ENCODE measurements at places on chromosomes 12 and 14.

- DNase-seq, result no peak
These were observed 99.1 kb downstream of the BICD1 start for GRCh38 chr12:32205731-32206130.

GRCh38 chr12:68435299-68435637 lies 103.1 kb upstream of the MDM1 start:
- no peak for DNase-seq

GRCh38 chr12:32454866-32455265 lies 55.5 kb downstream of the FGD4 start:
- DNase-seq, result no peak

- no peak for DNase-seq
These were observed 186.6 kb upstream of the BCL2L14 start for GRCh38 chr12:11884116-11884515.

DNA sequence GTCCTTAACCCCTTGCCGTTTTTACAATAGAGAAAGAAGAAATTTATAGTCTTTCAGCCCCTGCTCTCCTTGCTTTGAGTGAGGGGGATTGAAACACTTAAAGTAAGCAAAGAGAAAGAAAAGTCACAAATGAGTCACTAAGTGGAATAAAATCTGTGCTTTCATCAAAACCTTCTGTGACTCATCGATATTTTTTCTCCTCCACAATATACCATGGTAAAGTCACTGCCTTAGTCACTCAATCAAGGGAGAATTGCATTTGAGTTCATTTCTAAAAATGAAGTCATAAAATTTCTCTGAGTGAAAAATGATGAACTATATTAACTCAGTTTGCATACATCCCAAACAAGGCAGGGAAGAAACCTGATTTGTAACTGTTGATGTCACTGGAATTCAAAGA lies 470.3 kb downstream of the FOXG1 start:
- DNase-seq, result no peak

DNA sequence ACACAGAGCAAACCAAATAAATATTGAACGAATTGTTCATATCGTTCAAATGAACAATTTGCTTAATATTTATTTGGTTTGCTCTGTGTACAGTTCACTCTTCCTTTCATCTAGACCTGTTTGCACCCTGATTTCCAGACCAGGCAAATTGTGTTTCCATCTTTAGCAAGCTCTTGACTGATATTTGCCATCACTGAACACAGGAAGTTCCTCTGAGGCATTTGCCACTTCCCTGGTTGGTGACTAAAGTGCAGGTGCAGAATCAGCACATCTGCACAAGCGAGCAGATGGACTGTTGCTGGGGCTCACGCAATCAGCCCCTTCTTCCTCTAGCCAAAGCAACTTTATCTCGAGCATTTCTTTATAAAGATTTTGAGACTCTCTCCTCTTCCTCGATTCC lies 112.9 kb downstream of the DAAM1 start:
- no peak for DNase-seq

- DNase-seq, result no peak
These were observed 27.0 kb upstream of the ESRRB start for GRCh38 chr14:76348898-76349297.

GRCh38 chr14:54348001-54348611 lies 48.7 kb upstream of the CDKN3 start:
- DNase-seq, result peak; percentile 13

DNA sequence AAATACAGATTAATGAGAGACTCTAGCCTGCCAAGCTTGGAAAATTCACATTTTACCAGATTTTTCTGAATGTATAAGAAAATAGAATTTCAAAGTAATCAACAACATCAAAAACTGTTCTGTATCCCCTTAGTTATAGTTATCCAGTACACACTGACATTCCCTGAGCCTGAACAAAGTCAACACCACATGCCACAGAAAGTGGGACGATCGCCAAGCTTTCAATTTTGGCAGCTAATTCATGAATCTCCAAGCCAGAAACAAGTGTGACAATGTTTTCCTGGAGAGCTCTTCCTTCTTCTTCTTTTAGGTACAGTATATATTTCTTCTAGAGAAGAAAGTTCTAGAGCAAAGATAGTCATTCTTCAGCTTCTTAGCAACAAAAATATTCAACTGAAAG lies 290.2 kb downstream of the PRKD1 start:
- DNase-seq, result peak; percentile 57

DNA sequence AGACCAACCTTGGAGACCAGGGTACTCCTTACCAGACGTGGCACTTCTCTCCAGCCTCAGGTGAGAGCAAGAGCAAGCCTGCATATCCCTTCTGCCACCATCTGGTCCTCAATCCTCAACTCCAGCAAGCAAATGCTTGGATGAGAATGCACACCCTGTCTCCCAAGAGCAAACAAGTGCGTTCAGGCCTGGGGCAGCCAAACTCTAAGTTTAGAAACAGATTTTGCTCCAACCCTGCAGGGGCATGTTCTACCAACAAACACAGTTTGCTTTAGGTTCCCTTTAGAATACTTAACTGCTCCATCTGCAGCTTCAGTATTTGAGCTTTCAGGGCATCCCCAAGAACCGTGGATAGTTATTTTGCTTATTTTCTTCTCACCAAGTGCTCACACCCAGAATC lies 55.9 kb upstream of the FICD start:
- DNase-seq, result peak; percentile 37

DNA sequence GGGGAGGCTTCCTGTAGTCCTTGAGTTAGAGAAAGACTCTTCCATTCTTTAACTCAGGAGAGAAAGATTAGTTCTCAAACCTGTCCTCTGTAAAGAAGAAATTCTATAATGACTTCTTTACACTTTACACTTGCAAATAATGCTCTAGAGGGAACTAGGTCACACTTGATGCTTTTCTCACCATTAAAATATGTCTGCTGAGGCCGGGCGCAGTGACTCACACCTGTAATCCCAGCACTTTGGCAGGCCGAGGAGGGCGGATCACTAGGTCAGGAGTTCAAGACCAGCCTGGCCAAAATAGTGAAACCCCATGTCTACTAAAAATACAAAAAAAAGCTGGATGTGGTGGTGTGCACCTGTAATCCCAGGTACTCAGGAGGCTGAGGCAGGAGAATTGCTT lies 6.3 kb downstream of the NTN4 start:
- no peak for DNase-seq

GRCh38 chr12:64618953-64619590 lies 8.8 kb downstream of the RASSF3 start:
- DNase-seq, result no peak

GRCh38 chr12:100706033-100706432 lies 88.5 kb upstream of the ANO4 start:
- DNase-seq, result peak; percentile 62

- no peak for DNase-seq
These were observed 25.4 kb downstream of the BRF1 start for GRCh38 chr14:105275267-105275946.

DNA sequence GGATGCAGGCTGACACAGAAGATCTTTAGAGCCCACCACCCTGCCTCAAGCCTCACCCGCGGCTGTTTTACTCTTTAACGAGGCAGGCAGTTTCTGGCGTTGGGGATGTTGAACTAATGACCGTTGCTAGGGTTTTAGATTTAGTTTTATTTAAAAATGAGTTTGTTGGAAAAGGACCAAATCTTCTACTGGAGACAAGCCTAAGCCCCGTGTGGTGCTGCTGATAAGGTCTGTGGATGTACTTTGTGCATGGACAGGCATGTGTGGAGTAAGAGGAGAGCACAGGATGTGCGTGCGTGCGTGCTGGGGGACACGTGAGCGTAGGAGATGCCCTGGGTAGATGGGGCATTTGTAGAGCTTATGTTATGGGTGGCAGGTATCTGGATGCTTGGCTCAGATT lies 5.7 kb downstream of the NTF3 start:
- DNase-seq, result no peak

GRCh38 chr14:24692382-24693352 lies 58.7 kb upstream of the GZMB start:
- DNase-seq, result no peak

DNA sequence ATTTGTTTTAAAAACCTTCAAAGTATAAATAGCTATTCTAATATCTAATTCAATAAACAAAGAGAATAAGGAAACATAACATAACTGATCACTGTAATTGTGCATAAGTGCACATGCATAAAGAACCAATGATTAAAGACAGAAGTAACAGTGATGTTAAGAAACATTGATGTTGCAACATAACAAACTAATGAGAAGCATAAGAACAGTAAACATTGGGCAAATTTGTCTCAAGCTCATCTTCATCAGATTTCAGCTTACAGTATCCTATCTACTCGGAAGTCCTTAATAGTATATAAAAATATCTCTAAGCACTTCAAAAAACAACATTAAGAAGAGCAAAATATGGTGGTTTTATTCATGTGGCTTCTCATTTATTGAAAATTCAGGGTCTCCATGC lies 97.6 kb downstream of the GARIN6 start:
- DNase-seq, result no peak

DNA sequence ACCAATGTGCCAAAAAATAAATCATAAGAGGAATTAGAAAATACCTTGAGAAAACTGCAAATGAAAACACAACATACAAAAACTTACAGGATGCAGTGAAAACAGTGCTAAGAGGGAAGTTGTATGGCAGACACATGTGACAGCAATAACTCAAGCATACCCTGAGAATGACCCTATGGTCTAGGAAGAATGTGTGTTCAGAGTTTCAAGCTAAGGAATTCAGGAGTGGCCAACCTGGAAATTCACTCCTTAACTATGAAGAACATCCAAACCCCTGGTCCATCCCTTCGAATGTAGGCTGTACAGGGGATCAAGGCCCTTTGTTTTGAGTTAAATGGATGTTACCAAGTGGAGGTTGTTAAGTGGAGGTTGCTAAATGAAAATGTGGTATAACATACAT lies 16.7 kb upstream of the TTC9 start:
- DNase-seq, result no peak

DNA sequence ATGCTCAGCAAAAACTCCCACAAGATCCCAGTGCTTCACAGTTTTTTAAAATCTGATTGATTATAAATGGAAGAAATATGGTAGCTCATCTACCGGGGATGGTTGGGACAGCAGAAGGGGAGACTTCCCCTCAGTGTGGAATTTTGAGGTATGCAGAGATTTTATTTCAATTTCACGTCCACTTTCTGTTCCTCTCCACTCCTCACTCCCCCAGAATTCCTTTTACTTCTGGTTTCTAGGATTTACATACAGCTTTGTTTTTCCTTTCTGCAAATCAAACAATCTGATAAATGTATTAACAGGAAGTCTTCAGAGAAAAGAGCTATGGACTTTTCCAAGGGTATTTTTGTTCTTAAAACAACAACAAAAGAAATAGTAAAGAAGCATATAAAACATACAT lies 181.5 kb upstream of the ARHGAP5 start:
- DNase-seq, result no peak

DNA sequence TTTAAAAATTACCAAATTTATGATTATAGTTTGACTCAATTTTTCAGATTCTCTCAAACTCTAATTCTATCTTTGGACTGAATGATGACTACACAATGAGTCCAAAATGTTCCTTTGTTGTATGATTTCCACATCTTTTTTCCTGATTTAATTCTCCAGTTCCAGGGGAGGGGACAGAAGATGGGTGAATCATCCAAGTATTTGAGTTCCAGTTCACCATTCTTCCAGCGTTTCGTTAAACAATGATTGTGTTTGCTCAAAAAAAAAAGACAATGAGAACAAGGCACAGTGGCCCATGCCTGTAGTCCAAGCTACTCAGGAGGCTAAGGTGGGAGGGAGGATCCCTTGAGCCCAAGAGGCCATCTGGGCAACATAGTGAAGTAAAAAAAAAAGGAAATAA lies 23.8 kb downstream of the BAZ1A start:
- DNase-seq, result no peak

DNA sequence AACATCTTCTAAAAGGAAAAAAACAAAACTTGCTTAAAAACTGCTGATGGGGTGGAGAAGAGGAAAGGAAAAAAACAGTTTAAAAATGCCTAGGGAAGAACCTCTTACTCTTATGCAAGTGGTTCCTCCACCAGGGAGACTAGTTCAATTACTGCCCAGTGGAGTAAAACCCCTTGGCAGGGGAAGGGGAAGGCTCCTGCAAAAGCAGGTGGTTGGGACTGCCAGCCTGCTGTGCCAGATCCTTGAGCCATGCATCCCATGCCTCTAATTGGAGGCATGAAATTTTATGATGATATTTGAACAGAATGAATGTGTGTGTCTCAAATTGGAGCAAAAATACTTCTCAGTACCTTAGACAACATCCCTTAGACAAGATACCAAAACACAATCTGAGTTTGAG lies 118.8 kb downstream of the FSCB start:
- DNase-seq, result no peak

DNA sequence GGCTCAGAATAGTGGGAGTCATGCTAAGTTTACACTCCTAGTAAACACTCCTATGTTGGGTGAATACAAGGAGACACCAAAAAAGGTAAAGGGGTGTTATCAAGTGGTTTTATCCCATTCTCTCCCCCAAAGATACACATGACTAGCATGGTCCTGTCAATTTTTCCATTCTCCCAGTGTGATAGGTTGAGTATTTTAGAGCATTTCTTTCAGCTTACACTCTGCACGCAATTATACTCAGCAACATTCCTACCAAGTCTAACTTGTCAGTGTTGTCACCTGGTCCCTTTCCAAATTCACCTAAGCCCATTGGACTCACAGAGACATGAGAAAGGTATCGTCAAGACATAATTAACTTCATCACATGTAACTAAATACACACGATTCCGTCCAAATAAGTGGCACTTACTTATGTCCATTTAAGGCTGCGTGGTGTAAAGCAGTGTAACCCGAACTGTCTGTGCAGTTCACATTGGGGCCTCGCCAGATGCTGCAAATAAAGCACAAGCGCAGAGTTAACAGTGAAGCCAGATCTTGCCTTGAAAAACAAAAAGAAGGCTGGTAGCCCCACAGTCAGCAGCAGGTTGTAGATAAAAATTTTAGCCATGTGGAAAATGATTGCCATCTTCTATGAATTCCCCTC lies 159.7 kb downstream of the ANKS1B start:
- DNase-seq, result peak; percentile 95

DNA sequence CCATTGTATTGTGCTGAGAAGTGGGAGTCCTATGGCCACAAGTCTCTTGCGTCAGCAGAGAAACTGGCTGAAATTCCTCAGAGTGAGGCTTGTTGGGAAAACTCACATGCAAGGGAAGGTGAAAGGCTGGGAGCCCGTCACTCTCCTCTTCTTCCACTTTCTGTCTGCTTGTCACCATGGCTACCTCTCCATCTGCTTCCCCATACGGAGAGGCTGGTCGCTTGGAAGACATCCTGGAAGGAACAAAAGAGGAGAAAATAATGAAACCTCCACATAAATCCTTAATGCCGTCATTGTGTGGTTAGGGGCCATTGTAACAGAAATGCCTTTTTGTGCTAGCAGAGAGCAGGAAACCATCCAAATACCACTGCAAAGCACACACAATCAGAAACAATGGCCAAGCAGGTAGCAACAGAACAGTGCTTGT lies 53.7 kb downstream of the SOX5 start:
- DNase-seq, result peak; percentile 63

DNA sequence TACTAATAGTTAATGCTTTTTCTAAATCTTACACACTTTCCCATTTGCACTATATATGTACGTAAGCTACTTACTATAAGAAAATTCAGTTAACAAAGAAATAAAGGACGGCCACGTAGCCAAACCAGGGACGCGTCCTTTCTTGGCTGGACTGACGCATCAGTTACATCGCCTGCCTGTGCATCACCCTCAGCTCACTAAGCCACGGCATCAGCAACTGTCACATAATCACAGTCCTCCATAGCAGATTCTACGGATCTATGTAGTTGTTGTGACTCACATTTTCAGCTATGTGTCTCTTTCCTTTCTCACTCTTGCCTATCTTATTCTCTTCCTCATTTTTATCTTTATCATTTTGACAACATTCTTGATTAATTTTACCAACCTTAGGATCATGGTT lies 38.1 kb upstream of the C12orf50 start:
- no peak for DNase-seq

- no peak for DNase-seq
These were observed 49.4 kb downstream of the DYRK2 start for GRCh38 chr12:67697967-67698366.

GRCh38 chr12:131379738-131380137 lies 331.2 kb upstream of the SFSWAP start:
- DNase-seq, result no peak
